ENCODE measurements at places on chromosomes 5 and 9. TPM values are rescaled to one million over a fixed set of nuclear protein-coding genes. Genes with fewer than 3 reads are reported as not detected.
A peak's percentile ranks its signal among the peaks of the same experiment; 100 is the strongest.

- no peak for DNase-seq
These were observed 86.8 kb downstream of the NSUN2 start for GRCh38 chr5:6545770-6546690.

The LRRC19 gene
- total RNA-seq, result not detected

DNA sequence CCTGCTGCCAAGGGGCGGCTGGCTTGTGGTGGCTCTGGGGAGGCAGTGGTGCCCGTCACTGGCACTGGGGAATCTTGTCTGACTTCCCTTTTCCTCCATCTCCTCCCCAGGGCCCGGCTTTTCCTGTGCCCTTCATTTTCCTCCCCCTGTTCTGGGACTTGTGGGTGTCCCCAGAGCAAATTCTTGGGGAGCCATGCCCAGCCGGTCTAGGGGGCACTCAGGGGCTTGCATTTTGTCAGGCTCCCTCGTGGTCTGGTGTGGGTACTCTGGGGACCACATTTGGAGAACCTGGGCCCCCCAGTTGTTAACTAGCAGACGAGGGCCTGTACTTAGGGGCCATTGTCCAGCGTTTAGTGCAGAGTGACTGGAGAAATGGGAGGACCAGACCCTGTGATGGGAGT is 105.2 kb upstream of the IER5L start:
- DNase-seq, result no peak

The IL33 gene
- not detected for total RNA-seq

The CYLC2 gene
- not detected for total RNA-seq

The FCN1 gene
- total RNA-seq, result not detected

The RMI1 gene
- total RNA-seq, result 18.7 TPM

The TMEM174 gene
- total RNA-seq, result not detected

GRCh38 chr5:130689831-130690230 is 475.2 kb downstream of the HINT1 start:
- no peak for DNase-seq

The SV2C gene
- total RNA-seq, result not detected

DNA sequence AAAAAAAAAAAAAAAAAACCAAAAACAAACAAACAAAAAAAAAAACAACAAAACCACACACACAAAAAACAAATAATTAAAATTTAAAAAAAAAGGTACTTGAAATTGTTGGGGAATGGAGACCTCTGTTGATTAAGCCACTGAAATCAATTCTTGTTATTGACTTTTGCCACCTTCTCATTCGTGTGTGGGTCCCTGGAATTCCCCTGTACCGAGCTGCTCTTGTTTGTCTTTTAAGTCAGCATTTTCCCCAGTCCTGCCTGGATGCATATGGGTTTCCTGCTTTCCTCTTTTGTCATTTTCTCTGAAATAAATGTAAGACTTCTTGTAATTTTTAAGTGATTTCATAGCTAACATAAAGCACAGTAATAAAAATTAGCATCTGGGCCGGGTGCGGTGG is 45.5 kb downstream of the GPBP1 start:
- DNase-seq, result no peak

GRCh38 chr9:79257228-79257781 is 314.5 kb upstream of the TLE4 start:
- peak; percentile 18 for DNase-seq

The ZDHHC11B gene
- total RNA-seq, result 2.3 TPM

DNA sequence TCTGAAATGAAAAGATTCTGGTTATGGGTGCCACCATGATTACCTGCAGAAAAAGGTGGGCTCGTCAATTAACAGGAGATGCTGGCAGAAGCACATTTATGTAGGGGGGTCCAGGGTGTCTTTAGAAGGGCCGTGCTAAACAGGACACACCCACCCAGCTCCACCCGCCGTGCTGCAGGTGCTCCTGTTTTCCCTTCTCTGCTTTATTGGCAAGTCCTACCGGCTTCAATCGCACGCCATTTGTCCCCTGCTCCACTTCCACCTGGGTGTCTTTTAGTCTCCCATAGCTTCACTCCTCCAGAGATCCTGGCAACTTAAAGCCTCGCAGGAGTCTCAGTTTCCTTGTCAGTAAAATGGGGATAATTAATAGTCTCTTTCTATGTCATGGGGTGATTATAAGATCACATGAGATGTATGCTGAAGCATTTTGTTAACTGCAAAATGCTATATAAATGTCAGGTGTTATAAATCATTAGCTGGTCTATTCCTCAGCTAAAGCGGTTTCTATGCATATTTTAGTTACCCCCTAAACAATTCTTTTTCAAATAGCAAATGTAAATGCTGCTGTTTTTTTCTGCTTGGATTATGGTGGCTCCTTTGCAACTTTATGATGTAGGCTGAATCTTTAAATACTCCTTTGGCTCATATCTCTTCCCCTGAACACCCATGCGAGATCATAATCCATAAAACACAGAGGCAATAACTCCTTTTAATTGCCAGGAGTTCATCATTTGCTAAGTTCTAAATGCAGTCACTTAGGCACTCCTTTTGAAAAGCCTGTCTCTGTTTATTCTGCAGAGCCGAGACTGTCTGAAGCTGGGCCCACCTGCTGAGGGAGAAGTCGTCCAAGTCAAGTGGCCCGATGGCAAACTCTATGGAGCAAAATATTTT is 406.9 kb downstream of the KDM4C start:
- no peak for DNase-seq

The SPINK6 gene
- total RNA-seq, result 0.89 TPM

- DNase-seq, result no peak
These were observed 40.6 kb downstream of the WWC1 start for GRCh38 chr5:168332042-168332441.

The MYOT gene
- not detected for total RNA-seq

The AJM1 gene
- total RNA-seq, result 1.8 TPM

GRCh38 chr5:41835645-41836044 is 34.6 kb downstream of the OXCT1 start:
- DNase-seq, result peak; percentile 83

GRCh38 chr9:74760031-74760700 is 127.6 kb downstream of the TRPM6 start:
- peak; percentile 32 for DNase-seq

GRCh38 chr5:114648940-114649339 is 287.1 kb downstream of the KCNN2 start:
- DNase-seq, result no peak

GRCh38 chr5:72202331-72202825 is 95.1 kb downstream of the MAP1B start:
- no peak for DNase-seq

The PFN3 gene
- total RNA-seq, result not detected

- peak; percentile 86 for DNase-seq
These were observed 188.4 kb downstream of the SLC12A2 start for GRCh38 chr5:128271859-128272464.

- DNase-seq, result no peak
These were observed 168.9 kb upstream of the CCNH start for GRCh38 chr5:87581661-87582060.

DNA sequence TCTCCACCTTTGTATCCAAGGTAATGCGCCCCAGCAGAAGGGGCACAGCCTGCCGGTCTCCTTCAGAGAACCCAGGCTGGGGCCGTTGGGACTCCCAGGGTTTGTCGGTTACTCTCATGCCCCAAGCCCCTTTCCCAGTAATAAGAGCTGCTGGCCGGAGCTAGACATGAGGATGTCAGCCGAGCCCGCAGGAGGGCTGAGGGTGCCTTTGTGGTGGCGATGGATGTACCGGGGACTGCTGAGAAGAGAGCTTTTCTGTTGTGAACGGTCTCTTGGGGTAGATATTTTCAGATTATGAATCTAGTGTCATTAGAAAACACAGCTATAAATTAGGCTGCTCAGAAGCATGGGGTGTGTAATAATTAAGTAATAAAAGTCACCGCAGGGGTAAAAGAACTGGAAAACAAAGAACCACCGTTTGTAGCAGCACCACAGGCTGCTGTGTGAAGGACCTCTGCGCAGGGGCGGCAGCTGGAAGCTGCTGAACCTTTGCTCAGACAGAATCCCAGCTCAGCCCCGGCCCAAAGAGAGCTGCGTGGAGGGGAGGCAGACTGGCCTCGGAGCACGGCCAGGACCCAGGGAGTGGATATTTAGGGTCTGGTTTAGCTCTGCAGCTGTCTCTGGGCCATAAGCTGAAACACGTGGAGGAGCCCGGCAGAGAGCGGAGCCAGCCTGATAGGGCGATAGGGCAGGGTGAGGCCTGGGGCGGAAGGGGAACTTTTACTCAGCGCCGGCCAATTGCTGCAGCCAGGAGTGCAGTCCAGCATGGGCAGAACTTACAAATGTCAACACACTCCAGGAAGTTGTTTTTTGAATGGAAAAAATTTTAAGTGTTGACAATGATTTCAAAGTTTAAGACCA is 50.5 kb upstream of the BARHL1 start:
- DNase-seq, result no peak

DNA sequence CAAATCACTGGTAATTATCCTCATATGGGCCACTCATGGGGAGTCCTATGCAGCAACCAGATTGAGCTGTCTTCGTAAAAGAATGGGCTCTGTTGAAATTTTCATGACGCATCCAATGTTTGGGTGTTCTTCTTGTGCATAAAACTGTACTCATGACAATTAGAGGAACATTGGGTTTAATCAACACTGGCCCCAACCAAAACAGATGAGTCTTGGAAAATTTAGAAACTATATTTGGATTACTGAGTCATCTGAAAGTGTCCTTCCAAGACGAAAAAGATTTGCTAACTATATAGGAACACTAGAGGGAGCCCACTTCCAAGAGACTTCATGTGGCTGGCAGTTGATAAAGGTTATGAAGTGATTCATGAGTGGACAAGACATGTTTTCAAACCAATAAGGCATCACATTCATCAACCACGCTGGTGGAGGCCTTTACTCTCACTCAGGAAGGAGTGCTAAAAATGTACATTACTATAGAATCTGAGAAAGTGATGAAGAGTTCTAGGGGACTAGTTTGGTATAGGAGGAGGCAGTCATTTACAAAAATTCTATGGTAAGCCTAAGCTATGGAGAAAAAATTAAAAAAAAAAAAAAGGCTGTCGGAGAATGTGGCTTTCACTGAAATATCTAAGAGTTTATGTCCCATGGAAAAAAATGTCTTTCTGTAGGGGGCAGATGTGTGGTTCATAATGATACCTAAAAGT is 313.5 kb downstream of the PRDM9 start:
- DNase-seq, result peak; percentile 73

The BARHL1 gene
- not detected for total RNA-seq

DNA sequence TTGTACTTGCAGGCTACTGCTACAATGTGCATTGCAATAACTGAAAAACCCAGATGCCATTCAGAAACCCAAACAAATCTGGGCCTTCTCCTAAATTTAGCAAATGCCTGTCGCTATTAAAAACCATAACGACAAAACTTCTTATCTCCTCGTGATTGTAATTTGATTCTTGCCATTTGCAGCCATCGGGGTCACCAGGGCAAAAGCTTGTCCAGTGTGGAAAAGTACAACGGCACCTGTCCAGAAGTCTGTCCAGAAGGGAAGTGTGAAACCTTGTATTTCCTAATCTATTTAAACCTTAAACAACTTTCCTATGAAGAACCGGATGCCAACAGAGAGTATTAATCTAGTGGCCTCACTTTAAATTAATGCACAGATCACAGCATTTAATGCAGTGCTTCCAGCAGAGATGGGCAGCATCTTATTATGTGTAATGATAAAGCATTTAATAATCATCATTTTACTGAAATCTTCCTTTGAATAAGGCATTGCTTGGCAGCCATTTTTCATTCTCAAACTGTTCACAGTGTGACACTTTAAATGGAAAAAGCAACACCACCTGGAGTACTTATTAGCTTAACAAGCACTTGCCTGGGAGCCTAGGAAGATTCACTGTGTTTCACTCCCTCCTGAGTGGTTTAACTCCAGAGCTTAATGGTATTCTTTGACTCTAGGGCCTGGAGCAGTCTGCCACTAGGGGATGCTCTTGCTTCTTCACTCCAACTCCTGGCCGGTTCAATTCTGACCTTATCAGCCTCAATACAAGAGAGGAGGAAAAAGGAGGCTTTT is 4.9 kb upstream of the C7 start:
- DNase-seq, result peak; percentile 79

GRCh38 chr5:13278148-13278547 is 666.3 kb downstream of the DNAH5 start:
- peak; percentile 8 for DNase-seq

- no peak for DNase-seq
These were observed 3.5 kb upstream of the CNTFR start for GRCh38 chr9:34592895-34593601.

DNA sequence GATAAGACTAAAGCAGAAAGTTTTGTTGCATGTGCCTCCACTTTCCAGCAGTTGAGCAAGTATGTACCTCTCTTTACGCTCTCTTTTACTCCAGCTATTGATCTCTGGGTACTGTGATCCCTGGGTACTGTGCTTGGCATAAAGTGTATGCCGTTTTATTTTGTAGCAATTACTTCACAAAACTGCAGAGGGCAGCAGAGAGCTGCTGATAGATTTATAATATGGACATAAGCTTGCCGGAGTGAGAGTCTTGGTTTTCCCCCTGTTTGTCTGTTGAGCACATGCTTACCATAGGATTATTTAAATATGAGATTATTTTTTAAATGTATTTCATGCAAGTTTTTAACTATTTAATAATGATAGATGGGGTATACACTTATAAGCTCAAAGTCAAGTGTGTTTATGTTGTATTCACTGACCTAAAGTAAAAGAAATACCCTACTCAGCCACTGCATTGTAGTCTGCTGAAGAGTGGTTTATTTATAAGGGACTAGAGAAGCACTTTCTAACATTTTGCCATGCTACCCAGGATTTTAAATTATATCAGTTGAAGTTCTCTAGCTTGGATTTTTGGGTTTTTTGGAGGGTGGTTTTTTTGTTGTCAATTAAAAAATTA is 13.0 kb downstream of the TTC1 start:
- peak; percentile 55 for DNase-seq

GRCh38 chr5:54760182-54760935 is 225.0 kb downstream of the ESM1 start:
- DNase-seq, result peak; percentile 28

DNA sequence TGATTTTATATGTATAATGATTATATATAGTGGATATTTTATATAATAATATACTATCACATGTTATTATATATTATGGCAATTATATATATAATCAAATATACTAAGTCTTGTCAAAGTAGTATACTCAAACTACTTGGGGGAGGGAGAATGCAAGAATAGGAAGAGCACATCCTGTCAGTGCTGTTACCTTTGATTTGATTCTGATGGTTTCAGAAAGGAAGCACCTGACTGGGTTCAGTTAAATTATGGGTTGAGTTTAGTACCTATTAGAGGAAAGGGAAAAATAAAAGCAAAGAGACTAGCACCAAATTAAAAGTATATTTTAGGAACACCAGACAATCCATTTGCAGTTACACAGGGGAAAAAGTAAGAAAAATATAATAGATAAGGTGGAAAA is 107.6 kb downstream of the GRIA1 start:
- no peak for DNase-seq

- no peak for DNase-seq
These were observed 332.4 kb downstream of the NTRK2 start for GRCh38 chr9:85001925-85002324.

- DNase-seq, result no peak
These were observed 64.3 kb upstream of the IER5L start for GRCh38 chr9:129242191-129242941.

GRCh38 chr9:129014608-129015007 is 13.5 kb downstream of the SH3GLB2 start:
- no peak for DNase-seq

DNA sequence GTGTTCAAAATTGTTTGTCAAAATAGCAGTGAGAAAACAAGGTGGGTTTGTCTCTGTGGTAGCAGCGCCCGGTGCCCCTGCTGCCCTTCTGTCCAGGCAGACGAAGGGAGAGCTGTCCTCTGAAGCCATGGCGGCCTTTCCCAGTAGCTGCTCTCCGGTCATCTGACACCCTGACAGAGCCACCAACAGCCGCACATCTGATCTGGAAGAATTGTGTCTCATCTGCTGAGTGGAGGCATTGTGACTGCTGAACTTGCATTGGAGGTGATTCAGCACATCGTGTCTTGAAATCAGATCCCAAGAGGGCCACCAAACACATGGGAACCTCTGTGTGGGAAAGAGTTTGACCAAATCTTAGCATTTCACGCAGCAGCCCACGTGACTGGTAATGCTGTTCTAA is 337.6 kb upstream of the IRX1 start:
- DNase-seq, result no peak

All from A172 (cell line).